ENCODE measurements at places on chromosomes 6 and 20. TPM values are rescaled to one million over a fixed set of nuclear protein-coding genes. Genes with fewer than 3 reads are reported as not detected.

The TAP2 gene
- 9.7 TPM for total RNA-seq

DNA sequence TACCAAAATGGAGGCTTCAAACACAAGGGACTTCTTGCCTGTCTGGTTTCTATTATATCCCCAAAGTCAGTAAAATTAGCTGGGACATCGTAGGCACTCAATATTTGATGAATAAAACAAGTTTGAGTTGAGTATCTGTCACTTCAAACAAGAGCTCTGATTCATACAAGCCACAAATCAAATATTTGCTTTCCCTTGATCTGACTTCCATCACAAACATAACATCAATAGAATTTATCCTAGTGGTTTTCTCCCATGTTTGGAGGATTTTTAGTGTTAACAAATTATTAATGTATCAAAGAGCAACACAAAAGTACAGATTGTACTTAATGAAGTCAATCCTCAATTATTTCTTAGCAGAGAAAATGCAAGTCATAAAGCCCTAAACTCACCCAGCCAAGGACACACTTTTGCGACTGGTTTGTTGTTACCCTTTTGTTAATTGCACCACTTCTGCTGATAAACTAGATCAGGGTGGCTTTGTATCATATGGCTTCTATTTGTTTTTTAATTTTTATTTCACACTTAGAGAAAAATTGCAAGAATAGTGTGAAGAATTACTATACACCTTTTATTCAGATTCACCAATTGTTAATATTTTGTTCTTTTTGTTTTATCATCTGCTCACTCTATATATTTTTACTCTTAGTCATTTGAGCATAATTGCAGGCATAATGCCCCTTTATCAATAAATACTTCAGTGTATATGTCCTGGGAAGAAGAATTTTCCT is 117.4 kb upstream of the PRDM1 start:
- no peaks in the 10 kb centered on the region for H3K4me1 ChIP-seq
- DNase-seq, result no peak
- no peaks in the 10 kb centered on the region for H3K36me3 ChIP-seq
- H3K27ac ChIP-seq, result no peak overlapping the region
- H3K4me3 ChIP-seq, result no peak overlapping the region

The PRRT1 gene
- total RNA-seq, result 0.24 TPM

GRCh38 chr20:4740774-4741431 is 19.2 kb downstream of the PRND start:
- H3K27me3 ChIP-seq, result no peaks in the 10 kb centered on the region
- DNase-seq, result no peak
- no peak overlapping the region for H3K4me3 ChIP-seq
- H3K36me3 ChIP-seq, result no peaks in the 10 kb centered on the region
- no peaks in the 10 kb centered on the region for H3K4me1 ChIP-seq

GRCh38 chr20:19738951-19739350 is 19.1 kb upstream of the RIN2 start:
- H3K27me3 ChIP-seq, result no peaks in the 10 kb centered on the region
- no peak for DNase-seq
- no peak overlapping the region for H3K4me3 ChIP-seq
- H3K4me1 ChIP-seq, result no peaks in the 10 kb centered on the region
- no peak overlapping the region for H3K27ac ChIP-seq
- H3K36me3 ChIP-seq, result no peaks in the 10 kb centered on the region

- no peak for DNase-seq
- H3K27ac ChIP-seq, result no peak overlapping the region
- no peak overlapping the region for H3K4me3 ChIP-seq
- no peaks in the 10 kb centered on the region for H3K4me1 ChIP-seq
These were observed 119.9 kb downstream of the UST start for GRCh38 chr6:148866657-148867268.

Measured in right lobe of liver (tissue), 6 donors.